ENCODE measurements at places on chromosomes 16 and 17.

GRCh38 chr17:14813649-14814370, 451.3 kb downstream of the PMP22 start:
- no peak for DNase-seq

DNA sequence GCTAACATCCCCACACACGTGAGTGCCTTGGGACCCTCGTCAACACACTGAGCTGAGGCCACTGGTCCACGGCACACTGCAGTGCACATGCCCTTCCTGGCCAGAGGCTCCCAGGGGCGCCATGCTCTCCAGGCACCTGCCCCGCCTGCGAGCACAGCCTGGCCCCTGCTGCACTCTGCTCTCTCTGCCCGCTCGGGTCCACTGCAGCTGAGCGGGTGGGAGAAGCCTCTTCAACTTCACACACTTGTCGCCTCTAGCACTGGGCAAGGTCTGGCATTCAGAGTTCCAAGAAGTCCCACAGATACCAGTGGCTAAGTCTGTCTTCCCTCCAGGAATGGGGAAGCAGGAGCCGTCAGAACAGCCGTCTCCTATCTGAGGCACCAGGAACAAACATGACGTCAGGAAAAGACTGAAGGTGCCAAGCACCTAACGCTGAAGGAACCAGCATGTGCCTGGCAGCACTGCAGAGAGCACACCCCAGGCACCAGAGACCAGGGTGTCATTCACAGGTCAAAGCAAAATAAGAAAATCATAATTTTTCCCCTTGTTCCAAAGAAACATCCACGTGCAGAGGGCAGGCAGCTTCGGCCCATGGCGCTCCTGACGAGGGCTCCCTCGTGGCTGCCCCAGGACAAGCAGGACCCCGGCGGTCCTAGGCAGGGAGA, 82.9 kb downstream of the ZNF778 start:
- no peak for DNase-seq

GRCh38 chr17:68013385-68013784, 17.1 kb upstream of the C17orf58 start:
- no peak for DNase-seq

DNA sequence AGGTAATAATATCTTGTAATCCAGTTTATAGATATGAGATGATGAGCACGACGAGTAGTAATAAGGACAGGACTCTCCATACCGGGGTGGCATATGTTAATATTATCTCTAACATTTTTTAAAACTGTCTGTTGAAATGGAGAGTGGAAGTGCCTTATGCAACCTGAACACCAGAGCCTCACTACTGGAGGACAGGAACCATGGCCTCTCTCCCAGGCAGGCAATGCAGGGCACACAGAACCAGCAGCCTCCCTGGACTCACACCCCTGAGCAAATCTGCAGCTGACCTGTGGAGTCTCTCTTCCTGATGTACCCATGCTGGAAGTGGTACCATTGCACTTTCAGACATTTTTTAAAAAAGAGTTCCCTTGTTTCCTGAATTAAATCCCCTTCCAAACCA, 55.2 kb upstream of the ERN1 start:
- no peak for DNase-seq

- peak; percentile 83 for DNase-seq
These were observed 3.8 kb upstream of the CD7 start for GRCh38 chr17:82320956-82321927.

GRCh38 chr16:49921106-49921505, 65.2 kb upstream of the ZNF423 start:
- DNase-seq = no peak

- no peak for DNase-seq
These were observed 5.5 kb downstream of the CBFB start for GRCh38 chr16:67034487-67034886.

- DNase-seq = no peak
These were observed 29.1 kb upstream of the SPNS2 start for GRCh38 chr17:4469552-4469951.

DNA sequence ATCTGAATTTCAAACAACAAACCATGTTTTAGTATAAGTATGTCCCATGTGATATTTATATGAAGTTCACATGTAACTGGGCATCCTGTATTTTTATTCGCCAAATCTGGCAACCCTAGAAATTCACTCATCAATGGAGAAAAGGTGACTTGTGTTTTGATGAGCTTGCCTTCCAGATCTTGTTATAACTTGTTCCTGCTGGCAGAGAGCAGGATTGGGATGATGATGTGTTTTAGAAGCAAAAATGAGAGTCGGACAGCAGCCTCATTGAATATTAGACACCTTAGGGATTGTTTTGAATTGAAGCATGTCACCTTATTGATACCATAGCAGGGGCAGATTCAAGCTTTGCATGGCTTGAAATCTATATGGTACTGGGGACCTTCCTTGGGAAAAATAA, 85.4 kb upstream of the MED13 start:
- DNase-seq = no peak

GRCh38 chr17:82608816-82609215, 39.4 kb downstream of the WDR45B start:
- no peak for DNase-seq

- no peak for DNase-seq
These were observed 176.7 kb downstream of the SOX9 start for GRCh38 chr17:72297326-72298115.

DNA sequence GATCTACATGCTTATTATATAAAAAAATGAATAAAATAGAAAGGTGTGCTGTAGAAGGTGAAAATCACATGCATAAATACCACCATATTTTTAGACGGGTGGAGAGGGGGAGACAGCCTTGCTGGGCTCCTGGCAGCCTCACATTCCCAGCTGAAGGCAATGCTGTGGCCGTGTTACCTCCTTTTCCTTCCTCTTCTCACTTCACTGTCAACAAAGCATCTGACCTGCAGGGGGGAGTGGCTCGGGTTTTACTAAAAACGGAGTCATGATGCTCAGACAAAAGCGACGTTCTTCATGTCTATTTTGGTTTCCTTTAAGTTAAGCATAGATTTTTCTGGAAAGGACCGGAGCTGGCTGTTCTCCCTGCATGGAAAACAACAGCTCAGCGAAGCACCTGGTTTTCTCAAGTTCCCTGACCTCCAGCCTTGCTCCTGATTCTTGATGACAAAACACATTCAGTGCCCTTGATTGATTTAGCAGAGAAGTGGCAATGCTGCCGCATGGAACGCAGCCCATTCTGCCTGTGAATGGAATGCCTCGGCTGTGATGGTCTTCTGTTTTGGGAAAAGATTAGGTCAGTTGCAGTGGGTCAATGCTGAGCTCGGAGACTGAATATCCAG, 5.5 kb upstream of the RPTOR start:
- no peak for DNase-seq

DNA sequence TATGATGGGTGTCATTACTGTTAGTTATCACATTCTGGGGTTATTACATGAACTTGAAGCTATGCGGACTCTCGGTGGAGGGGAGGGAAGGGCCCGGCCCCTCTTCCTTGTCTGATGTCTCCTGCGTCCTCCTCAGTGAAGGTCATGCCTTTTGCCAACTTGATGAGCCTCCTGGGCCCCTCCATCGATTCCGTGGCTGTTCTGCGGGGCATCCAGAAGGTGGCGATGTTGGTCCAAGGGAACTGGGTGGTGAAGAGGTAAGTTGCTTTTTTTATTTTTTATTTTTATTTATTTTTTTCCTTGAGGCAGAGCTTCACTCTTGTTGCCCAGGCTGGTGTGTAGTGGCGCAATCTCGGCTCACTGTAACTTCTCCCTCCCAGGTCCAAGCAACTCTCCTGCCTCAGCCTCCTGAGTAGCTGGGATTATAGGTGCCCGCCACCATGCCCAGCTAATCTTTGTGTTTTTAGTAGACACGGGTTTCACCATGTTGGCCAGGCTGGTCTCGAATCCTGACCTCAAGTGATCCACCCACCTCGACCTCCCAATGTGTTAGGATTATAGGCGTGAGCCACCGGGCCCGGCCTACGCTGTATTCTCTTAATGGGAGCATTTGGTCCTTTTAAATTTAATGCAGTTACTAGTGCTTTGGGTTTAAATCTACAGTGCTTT, 21.6 kb downstream of the POLR3E start:
- DNase-seq = peak; percentile 66

- DNase-seq = no peak
These were observed 5.4 kb upstream of the CLDN9 start for GRCh38 chr16:3007059-3007956.

DNA sequence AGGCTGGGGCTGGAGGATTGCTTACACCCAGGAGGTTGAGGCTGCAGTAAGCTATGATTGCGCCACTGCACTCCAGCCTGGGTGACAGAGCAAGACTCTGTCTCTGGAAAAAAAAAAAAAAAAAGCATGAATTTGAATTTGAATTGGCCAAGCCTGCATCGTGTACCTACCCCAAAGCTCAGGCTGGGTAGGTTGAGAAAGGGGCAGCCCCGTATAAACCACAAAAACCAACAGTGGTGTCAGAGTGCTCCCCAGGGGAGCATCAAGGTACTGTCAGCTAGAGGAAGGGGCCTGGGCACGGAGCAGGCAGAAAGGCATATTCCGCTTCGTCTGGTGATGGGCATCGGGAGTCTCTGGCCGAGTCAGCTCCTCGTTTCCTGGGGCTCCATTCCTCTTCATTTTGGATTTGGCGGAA, 40.9 kb downstream of the RAP1GAP2 start:
- peak; percentile 58 for DNase-seq

DNA sequence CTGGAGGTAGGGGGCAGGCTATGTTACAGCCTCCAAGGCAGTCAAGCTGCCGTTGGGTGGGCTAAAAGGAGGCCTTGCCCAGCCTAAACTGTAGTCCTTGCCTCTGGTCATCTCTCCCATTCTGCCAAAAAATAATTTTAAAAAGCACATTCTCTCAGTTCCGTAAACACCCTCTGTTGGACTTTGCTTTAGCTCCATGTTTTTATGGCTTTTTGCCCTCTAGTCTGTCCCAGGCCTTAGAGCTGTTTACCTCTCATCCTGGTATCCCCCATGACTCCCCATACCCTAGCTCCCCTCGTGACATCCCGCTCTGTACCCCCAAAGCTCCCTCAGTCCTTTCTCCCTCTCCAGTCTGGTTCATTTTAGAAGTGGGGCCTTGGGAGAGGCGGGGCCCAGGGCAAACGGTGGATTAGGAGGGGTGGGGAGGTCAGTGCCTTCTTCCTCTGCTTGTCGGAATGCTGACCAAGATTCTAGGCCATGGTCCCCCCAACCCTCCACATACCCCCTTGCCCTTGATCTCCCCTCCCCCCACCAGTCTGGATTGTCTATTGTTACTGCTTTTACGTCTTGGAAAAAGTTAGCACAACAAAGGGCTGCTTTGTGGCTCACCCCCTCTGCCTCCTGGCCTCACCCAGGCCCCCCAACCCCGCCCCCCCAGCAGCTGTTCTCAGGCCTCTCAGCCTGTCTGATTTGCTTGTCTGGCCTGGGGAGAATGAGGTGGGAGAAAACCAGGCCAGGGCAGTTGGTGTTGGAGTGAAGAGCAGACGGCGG, 18.4 kb downstream of the GJD3 start:
- DNase-seq = no peak

GRCh38 chr17:56593646-56594319, at the start of gene NOG:
NOG (plus strand) TSS chr17:56593699; CDS start chr17:56594224, 525 bp downstream.
- DNase-seq = peak; percentile 49

DNA sequence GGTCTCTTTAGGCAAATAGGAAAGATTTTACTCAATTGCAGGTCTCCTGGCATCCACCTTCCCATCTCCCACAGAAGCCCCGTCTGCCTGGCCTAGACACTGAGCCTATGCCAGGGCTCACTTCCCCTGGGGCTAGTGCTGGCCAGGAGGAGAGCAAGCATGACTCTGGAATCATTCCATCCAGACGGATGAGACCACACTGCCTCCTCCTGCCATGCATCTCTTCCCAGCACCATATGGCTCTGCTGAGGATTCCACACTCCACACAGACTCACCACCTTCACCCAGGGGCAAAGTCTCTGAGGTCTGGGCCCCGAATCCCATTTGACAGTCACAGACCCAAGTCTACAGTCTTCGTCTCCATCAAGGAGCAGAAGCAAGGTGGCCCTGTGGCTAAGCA, 346.5 kb downstream of the C16orf95 start:
- DNase-seq = no peak

DNA sequence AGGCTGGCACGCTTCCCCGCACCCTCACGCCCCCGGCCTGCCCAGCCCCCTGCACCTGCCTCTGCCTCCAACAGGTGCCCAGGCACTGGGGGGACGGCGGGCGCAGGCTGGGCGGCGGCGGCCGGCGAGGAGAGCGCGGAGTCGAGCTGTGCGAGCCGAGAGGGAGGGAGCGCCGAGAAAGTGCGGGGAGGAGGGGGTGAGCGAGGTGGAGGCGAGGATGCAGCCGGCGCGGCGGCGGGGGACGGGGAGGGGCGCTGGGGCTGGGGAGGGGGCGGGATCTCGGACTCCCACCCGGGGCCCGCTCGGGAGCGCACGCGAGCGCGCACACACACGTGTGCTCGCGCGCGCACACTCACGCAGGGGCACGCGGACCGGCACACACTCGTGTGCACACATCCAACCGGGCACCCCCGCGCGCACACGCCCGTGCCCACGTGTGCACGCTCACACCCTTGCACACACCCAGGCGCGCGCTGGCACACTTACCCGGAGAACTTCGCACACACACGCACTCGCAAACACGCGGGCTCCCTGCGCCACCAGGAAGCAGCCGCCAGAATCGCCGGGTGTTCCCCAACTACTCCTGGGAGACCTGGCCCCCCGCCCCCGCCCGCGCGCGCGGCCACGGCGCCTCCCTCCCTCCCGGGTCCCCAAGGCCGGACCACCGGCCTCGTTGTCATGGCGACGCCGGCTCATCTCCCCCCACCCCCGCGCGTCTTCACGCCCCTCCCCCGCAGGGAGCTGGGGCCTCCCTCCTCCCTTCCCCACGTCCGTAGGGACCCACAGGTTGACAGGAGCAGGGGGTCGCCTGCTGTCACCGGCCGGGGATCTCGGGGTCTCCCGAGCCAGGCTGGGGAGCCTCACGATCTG, at the start of gene DOC2A:
DOC2A (minus strand) TSS at position 184 of the 870 bp plus-strand sequence. CDS start 805 bp downstream, outside the sequence.
- peak; percentile 42 for DNase-seq

- DNase-seq = no peak
These were observed 1.7 kb upstream of the LMF1 start for GRCh38 chr16:972316-973002.

GRCh38 chr17:18031955-18032354, 7.0 kb downstream of the ATPAF2 start:
- no peak for DNase-seq

GRCh38 chr17:37676115-37676925, 33.1 kb upstream of the DDX52 start:
- no peak for DNase-seq

- DNase-seq = no peak
These were observed 257.5 kb downstream of the HAPSTR1 start for GRCh38 chr16:9348912-9349311.

- no peak for DNase-seq
These were observed 3.4 kb downstream of the TMED6 start for GRCh38 chr16:69348222-69348621.

All from stimulated activated CD4-positive, alpha-beta T cell treated with anti-CD3 and anti-CD28 coated beads, Interleukin-2, amount 100 ng/mL, for 24 hours (primary cell).